ENCODE measurements at places on chromosomes 4 and X.
A peak's percentile ranks its signal among the peaks of the same experiment; 100 is the strongest.

DNA sequence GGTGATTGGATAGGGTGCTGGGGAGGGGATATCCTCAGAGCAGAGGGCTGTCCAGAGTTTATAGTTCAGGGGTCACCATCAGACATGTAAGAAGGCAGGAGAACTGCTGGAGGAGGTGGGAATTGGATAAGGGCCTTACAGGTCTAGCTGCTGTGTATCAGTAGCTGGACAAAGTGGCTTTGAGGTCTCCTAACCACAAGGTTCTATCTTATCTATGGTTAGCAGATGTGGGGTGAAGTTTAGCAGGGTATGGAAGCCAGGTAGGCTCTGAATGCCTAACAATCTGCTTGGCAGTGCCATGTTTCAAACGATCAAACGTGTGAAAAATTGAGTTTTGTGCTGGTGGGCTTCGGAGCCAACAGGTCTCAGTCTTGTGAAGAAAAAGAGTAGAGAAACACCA, 32.1 kb upstream of the MAGEA8 start:
- no peak for DNase-seq

GRCh38 chrX:148928811-148929210, 428.4 kb downstream of the AFF2 start:
- DNase-seq = no peak

- DNase-seq = no peak
Measured at GRCh38 chr4:138320831-138321230, 78.7 kb upstream of the SLC7A11 start.

- no peak for DNase-seq
Measured at GRCh38 chr4:108171339-108172230, 2.9 kb upstream of the LEF1 start.

- DNase-seq = no peak
Measured at GRCh38 chr4:89539797-89540711, 232.5 kb upstream of the GPRIN3 start.

DNA sequence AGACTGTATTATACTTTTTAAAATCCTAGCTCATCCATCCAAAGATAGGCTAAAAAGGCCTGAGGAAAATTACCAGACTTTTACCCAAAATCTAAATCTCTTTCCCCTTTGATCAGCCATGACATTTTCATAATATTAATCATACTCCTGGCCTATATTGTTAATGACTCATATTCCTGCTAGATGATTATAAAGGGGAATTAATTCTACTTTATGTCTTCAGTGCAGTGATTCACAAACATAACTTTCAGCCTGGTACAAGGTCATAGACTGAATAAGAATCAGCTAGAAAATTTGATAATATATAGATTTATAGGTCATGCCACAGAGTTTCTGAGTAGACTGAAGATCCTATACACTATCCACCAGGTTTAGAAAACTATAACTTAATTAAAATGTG, 1905.4 kb downstream of the C4orf33 start:
- no peak for DNase-seq

DNA sequence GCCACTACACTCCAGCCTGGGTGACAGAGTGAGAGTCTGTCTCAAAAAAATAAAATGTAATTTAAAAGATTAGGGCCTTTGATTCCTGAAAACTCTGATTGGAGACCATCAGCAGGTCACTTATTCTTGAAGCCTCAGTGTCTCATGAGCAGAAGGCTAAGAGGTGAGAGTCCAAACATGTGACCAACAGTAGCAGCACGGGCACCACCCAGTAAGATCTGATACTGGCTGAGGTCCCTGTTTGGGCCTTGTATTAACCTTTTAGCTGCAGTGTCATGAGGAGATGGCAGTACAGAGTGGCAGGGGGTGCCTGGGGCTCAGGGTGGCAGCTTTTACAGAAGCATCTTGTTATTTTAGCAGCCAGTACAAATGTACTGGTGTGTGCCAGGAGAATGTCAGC, 89.3 kb downstream of the FHDC1 start:
- no peak for DNase-seq

DNA sequence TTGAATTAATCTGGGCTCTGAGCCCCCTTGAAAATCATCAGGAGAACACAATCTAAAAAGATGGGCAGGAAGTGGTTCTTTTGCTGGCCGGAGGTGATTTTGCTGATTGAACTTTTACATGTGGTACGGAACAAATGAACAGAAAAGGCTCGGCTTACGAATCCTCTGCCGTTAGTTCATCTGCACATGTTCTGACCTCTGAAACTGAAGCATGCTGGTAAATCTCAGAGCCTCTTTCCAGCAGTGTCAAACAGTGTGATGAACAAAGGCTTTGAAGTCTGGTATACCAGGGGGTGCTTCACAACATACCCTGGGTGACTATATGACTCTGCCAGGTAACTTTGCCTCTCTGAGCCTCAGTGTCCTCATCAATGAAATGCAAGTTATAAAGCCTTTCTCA, 194.2 kb upstream of the C1QTNF7 start:
- no peak for DNase-seq

DNA sequence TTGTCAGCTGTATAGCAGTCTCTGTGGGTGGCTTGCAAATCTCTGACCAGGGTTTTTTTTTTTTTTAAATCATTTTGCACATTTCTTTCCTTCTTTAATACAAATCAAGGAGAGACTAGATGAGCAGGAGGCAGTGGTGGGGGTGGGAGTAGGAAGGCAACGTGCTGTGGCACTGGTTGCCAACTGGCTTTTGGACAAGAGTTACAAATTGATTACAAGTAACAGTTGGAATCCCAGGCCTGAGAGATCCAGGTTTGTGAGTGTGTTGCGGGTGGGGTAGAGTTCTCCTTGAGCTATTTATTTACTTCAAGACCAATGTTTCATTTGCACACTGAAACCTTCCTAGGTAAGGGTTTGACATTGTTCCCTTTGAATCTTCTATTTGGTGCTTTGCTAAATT, 325.3 kb downstream of the AFF2 start:
- no peak for DNase-seq

DNA sequence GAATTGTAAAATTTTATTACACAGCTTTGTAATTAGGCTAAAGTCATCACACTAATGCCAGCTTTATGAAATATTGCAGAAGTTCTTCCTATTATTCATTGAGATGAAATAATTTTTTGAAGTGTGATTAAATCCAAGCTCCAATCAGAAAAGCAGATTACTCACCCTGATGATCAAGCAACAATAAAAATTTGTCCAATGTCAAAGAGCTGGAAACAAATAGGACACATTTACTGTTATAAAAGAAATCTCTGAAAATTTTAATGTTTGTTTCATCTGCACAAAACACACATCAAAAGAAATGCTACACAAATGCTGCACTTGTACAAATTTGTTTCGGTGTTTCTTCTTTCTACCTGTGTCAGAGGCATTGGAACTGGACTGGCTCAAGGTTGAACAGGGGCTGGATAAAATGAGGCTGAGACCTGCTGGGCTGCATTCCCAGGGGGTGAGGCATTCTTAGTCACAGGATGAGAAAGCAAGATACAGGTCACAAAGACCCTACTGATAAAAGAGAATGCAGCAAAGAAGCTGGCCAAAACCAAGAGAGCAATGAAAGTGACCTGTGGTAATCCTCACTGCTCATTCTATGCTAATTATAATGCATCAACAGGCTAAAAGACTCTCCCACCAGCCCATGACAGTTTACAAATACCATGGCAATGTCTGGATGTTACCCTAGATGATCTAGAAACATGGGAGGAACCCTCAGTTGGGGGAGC, 78.3 kb downstream of the GASK1B start:
- no peak for DNase-seq

DNA sequence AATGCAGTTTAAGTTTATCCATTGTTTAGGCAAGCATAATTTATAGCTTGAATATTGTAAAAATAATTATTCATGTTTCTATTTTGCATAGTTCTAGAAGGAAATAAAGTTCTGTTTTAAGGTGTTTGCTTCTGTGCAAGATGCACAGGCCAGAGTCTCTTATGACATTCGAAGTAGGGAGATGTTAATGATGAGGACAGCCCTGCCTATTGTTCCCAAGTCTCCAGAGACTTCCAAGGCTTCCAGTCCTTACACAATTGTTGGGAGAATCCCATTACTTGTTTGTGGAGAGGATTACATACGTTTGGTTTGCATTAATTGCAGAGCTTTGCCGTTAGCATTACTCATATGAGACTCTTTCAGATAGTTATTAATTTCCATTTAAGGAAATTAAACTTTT, 96.2 kb upstream of the ANK2 start:
- DNase-seq = no peak

GRCh38 chrX:133921764-133922389, 63.5 kb downstream of the GPC3 start:
- DNase-seq = peak; percentile 11

DNA sequence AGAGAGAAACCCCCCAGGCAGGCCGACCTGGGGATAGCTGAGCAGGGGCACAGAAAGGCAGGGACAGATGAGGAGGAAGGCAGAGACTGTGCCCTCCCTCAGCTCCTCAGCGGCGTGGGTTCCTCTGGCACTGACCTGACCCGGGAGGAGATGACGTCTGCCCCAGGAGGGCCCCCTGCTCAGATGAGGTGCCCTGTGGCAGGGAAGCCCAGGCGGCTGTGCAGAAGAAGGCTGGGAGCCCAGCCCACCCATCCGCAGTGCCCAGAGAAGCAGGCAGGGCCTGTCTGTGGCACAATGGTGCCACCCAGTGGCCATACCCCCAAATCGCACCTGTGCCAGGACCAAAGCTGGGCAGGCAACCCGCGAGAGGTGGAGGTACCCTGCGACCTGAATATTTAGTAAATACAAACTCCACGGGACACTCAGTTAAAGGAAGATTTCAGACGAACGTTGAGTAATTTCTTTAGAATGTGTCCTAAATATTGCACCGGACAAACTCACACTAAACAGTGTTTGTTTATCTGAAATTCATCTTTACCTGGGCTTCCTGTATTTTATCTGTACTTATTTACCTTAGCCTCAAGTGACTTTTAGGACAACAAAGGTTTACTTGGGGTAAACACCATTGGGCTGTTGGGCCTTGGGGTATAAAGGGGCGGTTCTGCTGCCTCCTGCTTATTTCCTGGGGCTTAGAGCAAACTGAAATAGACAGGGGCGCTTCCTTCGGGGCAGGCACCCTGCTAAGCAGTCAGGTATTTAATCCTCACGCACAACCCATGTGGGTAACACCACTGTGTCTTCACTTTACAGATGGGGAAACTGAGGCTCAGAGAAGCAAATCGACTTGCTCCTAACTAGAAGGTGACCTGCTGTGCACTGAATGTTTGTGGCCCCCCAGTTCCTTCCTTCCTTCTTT, 46.5 kb upstream of the HMX1 start:
- peak; percentile 11 for DNase-seq

DNA sequence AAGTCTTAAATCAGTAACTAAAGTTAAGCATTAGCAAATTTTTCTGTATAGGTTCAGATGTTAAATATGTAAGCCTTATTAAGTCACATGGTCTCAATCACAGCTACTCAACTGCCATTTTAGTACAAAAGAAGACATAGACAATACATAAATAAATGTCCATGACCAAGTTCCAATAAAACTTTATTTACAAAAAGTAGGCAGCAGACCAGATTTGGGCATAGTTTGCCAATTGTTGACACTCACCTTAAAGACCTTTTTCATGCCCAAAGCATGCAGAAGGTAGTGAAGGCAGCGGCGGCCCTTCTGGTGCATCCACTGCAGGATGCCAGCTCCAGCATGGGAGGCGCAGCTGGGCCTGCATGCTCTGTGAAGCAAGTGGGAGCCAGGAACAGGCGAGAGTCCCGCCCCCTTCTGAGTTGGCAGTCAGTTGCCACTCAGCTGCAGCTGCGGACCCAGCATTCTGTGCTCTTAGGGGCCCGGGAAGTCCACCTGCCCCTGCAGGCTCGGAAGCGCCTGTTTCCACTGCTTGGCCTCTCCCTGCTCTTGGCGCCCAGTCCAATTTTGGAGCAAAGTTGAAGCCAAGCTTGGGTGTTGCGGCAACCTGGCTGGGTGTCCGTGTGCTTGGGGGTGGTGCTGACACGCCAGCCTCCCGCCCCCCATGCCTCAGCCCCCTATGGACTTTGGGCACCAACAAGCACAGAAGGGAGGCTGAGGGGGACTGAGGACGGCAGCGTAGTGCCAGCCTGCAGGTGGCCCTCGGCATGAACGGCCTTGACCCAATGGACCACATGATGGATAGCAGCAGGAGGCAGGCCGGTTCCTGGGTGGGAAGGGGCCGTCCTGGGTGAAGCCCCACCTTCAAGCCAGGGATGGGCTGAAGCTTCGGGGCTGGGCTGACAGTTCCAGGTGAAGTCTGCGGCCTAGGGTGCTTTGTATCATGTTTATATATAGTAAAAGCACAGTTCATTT, 42.4 kb upstream of the PABPC4L start:
- DNase-seq = no peak

GRCh38 chr4:137253949-137254348, 278.3 kb downstream of the PCDH18 start:
- no peak for DNase-seq

DNA sequence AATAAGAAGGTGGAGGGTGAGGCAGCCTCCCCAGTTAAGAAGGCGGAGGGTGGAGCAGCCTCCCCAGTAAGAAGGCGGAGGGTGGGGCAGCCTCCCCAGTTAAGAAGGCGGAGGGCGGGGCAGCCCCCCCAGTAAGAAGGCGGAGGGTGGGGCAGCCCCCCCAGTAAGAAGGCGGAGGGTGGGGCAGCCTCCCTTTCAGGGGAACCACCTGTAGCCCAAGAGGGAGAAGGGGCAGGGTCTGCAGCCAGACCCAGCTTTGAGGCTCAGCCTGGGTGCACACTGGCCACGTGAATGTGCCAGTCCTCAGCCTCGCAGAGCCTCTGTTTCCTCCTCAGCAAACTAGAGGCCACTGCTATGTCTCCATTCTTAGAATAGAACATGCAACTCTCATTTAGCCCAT, 52.6 kb downstream of the HMX1 start:
- no peak for DNase-seq

GRCh38 chr4:36072529-36072928, 171.8 kb downstream of the ARAP2 start:
- no peak for DNase-seq

Measured in NCI-H1105 (cell line).